Activated CD8-positive, alpha-beta memory T cell treated with anti-CD3 and anti-CD28 coated beads for 1 hour (primary cell): ENCODE measurements at places on chromosomes 4 and X.

DNA sequence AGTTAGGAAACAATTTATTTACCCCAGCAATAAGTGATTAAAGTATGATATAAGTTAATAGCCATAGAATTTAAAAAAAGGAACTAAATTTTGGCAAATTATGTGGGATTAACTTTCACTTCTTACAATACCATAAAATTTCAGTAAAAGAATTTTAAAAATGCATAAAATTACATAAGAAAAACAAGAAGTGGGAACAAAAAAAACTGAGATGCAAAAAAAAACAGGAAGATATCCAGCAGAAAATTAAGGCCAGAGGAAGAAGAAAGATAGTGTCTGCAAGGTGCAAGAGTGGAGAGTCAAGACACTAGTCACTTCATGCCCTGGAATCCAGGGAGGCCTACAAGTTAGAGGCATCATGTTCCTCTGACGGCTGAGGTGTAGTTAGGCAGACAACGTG, 184.2 kb downstream of the GASK1B start:
- DNase-seq, result no peak

GRCh38 chr4:77009511-77010115, 60.1 kb downstream of the SEPTIN11 start:
- no peak for DNase-seq

- no peak for DNase-seq
Observed at GRCh38 chr4:170122252-170122651, 32.5 kb upstream of the AADAT start.

DNA sequence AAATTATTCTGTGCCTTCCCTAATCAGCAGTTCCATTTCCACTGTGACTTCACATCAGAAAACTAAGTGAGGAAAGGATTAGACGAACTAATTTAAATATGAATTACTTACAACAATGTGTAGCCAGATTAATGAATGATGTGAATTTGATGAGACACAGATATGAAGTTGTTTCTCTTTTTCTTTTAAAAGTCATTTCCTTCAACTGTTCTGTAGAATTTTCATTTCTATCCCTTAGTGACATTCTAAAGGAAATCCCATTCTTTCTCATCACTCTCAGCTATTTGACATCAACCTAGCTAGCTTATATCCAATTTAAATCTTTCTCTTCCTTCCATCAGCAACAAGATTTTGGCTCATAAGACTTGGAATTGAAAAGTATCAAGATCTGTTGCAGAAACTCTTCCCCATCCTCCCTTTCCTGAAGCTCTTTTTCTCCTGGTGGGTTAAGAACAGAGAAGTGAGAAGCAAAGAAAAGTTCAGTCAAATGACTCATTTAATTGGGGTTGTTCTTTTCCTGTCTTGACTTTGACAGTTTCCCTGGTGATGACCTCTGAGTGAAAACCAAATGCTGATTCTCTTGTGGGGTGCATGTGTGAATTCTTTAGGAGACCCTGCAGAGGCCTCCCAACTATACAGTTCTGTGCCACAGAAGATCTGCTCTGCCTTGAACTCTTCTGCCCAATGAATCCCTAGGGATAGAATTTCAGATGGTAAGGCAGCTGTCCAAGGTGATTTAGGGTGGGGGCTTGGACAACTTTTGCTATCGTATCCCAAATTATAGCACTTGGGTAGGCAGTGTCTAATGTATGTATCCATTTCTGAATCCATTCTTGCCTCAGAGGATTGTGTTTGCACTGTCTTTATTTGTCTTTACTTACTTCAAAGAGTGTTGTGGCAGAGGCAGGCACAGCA, 232.5 kb upstream of the GPRIN3 start:
- DNase-seq, result no peak

GRCh38 chrX:70998411-70999027, 67.6 kb upstream of the SLC7A3 start:
- DNase-seq, result no peak

GRCh38 chr4:161581262-161582230, 582.3 kb downstream of the FSTL5 start:
- DNase-seq, result no peak

GRCh38 chrX:45699158-45699557, 498.5 kb upstream of the DIPK2B start:
- DNase-seq, result no peak

DNA sequence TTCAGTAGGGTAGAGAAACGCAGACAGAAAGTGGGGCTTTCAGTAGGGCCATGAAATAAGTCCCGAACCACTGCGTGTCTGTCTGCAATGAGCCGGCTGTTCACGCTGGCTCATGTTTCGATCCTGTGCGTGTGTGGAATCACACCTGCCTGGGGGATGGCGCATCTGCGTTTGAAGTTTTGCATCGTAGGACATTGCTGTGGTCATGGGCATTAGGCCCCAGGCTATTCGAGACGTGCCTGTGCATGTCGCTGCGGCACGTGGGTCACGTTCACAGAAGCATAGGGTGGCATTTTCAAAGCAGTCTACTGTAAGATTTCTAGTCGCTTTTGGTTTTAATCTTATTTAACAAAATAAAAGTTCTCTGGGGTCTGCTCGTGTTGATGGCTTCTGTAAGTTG, 25.5 kb upstream of the HGFAC start:
- DNase-seq, result no peak

DNA sequence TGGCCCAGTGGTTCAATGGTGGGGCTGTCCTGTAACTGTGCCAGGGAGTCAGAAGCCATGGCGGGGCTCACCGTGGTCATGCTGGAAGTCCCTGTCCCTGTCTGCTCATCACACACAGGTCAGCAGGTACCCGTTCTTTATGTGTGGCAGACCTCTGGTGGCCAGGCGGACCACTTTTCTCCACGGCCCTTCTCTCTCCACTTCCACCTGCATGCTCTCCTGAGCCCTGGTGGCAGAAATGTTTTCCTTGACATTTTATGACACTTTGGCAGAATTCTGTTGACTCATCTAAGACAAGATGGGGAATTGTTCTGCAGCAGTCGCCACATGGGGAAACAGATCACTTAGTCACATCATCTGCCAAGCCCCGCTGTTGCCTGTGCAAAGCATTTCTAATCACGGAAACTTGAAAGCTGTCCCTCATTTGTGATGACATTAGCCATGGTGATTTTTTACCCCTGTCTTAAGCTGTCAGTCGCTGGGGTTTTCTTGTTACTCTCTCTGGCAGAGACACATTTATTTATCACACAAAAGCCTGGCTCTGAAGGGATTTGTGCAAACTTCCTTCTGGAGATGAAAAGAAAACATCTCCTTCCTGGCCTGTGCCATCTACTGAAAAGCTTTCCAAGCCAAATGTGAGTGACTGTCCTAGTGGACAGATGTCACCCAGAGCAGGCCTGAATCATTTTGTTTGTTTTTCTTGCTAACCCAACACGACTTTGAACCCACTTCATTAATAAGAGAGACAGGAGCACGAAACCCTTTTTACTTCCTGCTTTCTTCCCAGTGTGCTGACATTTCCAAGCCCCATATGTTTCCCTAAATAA, 38.8 kb upstream of the STIM2 start:
- DNase-seq, result no peak

DNA sequence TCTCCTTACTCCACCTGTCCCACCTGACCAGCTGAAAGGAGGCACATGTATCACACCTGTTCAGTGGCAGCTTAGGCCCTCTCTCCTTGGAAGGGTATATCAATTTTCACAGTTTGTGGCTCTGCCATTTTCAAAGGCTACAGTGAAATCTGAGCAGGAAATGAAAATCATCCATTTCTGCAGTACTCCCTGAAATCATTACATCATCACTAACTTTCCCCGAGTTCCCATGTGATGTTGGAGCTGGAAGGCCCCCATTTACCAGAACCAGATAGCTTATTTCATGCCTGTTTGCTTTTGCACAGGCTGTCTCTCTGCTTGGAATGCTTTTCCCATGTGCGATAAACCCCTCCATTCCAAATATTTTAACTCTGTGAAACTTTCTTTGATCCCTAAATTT, 31.0 kb upstream of the STX18 start:
- no peak for DNase-seq

- no peak for DNase-seq
Observed at GRCh38 chr4:113659127-113659526, 102.4 kb downstream of the CAMK2D start.

DNA sequence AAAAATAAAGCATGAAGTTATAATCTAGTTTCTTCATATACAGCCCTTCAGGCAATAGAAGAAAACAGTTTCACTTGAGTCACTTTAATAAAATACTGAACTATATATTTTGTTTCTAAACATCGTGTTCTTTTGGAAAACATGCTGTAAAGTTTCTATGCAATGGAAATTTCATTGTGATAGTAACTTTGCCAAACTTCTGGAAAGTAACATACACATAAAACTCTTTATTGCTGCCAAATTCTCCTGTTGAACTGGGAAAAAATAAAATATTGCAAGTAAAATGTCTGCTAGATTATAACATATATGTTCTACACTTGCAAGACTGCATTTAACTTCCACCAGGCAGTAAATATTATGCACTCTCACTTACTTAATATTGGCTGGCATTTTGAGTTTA, 635.4 kb downstream of the SPRY1 start:
- DNase-seq, result no peak

DNA sequence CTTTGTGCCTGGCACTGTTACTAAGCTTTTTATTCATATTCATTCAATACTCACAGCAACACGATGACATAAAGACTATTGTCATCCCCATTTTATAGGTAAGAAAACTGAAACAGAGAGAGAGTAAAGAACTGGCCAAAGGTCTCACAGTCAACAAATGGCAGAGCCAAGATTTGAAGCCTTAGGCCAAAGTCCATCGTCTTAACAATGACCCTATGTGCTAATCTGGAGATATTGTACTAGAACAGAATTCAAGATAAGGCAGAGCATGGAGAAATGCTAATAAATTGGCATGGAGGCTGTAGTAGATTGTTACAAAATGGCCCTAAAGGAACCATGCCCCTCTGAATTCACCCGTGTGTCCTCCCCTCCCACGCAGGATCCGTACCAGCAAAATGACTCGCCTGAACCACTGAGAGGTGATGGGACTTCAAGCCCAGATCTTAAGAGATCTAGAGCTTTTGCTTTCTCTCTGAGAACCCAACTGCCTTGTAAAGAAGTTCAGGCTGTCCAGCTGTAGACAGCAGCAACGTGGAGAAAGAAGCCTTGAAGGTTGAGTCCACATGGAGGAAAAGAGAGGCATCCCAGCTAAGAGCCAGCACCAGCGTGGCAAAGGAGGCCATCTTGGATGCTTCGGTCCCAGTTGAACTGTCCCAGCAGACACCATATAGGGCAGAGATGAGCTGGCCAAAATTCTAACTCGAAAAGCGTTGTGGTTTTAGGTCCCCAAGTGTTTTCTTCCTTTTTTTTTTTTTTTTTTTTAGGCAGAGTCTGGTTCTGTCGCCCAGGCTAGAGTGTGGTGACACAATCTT, 52.8 kb upstream of the RBM47 start:
- DNase-seq, result no peak

DNA sequence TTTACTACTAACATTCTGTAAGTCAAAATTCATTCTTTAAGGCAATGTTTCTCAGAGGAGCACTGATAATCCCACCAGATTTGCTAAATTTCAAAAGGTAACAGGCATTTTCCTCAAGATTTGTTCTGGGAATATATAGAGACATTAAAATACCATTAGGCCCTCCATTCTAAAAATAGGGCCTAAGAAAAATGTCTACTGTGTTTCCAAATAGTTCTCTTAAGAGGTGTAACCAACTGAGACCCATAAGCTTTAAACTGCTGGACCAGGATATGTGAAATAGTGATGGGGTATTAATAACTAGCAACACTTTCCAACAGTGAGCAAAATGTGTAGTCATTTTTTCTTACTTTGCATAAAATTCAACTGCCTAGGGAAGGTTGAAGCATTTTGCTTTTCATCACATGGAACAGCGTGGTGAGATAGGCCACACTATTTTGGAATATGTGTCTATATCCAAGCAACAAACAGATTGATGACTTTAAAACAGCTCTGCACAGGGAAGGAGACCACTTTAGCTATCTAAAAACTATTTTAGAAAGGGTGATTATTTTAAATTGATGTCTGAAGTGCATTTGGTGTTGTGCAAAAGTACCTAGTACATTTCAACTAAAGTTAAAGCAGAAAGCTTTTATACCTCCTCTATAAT, 89.9 kb downstream of the CORIN start:
- DNase-seq, result no peak

- DNase-seq, result no peak
Observed at GRCh38 chr4:98529970-98530569, 128.3 kb downstream of the TSPAN5 start.

DNA sequence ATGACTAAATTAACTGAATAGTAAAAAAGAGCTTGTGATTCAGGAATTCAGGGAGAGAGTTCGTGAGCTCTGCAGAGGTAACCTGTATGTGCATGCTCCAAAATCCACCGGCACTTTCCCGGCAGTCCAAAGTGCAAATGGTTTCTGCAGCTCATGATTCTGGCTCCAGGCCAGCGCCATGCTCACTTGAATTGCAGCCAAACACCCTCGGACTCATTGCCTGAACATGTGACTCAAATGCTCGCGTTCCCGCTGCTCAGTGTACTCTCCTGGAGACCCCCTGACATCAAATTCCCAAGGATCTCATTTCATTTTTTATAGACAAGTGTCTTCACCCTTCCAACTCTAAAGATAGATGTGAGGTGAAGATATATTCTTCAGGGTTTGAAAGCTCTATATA, 44.1 kb upstream of the SH3RF1 start:
- DNase-seq, result no peak

GRCh38 chr4:16227462-16227868, 1.2 kb upstream of the TAPT1 start:
- no peak for DNase-seq

DNA sequence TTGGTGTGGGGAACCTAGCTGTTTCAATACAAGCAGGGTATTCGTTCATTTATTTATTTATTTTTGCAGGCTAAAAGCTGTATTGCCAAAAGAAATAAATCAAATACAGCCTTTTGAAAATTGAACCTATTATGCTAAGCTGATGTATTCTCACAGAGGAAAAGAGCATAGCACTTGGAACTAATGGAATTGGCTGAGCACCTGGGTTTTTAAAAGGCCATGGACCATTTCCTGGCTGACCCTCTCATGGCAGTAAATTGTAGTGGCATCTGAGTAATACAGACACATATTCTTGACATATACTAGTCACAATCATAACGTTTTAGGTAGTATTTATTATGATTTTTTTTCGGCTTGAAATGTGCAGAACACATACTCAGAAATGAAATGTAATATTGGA, 71.8 kb upstream of the ALG13 start:
- DNase-seq, result no peak

DNA sequence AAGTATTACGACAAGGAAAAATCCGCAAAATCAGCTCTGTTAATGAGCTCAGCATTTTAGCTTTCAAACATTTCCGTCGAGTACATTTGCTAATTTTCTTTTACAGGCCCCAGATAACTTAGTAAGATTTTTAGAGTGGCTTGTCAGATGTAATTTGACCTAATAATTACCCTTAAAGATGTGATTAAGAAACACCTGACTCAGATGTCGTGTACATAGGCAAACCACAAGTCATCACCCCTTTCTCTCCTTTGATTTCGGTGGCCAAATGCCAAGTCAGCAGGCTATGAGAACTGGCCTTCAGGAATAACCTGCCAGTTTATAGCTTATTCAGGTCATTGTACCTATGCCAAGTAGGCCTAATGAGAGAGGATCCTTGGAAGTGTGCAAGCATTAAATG, 369.6 kb downstream of the PCDH7 start:
- no peak for DNase-seq

GRCh38 chr4:68074397-68074796, 55.3 kb downstream of the TMPRSS11F start:
- DNase-seq, result no peak

GRCh38 chrX:6325437-6325836, 96.8 kb upstream of the NLGN4X start:
- no peak for DNase-seq
